Peyer's patch (tissue), 4 donors: ENCODE measurements at places on chromosomes 16 and 17. TPM values are rescaled to one million over a fixed set of nuclear protein-coding genes. Genes with fewer than 3 reads are reported as not detected.

DNA sequence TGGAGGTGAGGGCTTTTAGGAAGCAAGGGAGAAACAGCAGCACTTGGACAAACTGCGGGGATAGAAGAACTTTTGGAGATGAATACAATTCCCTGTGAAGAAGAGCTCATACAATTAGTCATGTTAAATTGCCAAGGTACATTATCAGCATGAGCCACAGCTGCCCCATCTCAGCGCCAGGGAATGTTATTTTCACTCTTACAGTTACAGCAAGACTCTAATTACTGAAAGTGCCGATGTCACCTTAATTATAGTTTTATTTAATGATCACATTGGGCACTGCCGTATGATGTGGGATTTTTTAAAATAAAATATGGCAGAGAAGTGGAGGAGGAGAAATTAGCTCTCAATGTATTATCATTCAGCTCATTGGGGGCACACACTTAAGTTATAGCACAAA is 144.8 kb upstream of the MON1B start:
- no peak for DNase-seq

DNA sequence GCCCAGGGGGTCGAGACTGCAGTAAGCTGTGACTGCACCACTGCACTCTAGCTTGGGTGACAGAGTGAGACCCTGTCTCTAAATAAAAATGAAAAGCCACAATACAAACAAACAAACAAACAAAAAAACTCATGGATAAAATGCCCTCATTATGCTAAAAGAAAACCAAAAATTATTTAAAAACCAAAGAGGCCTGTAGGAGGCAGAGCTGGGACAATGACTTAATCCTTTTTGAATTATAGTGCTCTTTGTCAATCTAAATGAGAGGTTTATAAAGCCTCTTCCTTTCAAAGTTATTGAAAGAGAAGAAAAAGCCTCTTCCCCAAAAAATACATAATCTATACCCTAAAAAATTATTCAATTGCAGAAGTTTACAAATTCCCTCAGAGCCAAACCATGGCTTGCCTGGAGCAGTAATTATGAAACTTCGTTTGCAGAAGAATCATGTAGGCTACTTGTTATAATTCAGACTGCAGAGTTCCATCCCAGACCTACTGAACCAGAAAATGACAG is 18.5 kb downstream of the CRLF3 start:
- no peak for DNase-seq

The CDH13 gene
- total RNA-seq, result 4.1 TPM

GRCh38 chr16:12386192-12386591 is 409.7 kb downstream of the SNX29 start:
- no peak for DNase-seq

The CD300E gene
- total RNA-seq, result not detected
